ENCODE measurements at places on chromosomes 12 and 14. TPM values are rescaled to one million over a fixed set of nuclear protein-coding genes. Genes with fewer than 3 reads are reported as not detected.

DNA sequence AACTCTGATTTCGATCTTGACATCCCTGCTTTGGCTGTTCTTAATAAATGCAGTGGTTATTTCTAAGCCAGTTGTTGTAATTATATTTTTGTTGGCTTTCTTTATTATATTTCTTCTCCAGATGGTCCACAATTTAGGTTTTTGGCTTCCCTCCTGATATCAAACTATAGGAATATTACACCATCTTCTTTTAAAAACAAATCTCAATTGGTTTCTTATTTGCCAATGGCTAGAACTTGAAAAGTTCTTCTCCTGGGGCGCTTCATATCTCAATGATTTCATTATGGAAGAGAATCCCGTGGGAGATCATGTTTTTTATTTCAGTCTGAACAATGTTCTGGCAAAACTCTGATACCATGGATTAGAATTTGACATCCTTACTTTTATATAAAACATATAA, 292.3 kb downstream of the FLRT2 start:
- H3K4me1 ChIP-seq = no peaks in the 10 kb centered on the region
- H3K4me3 ChIP-seq = no peak overlapping the region
- DNase-seq = no peak
- no peaks in the 10 kb centered on the region for H3K36me3 ChIP-seq
- H3K27me3 ChIP-seq = no peaks in the 10 kb centered on the region

Gene EML5
- total RNA-seq = 1.0 TPM

- H3K4me3 ChIP-seq = no peak overlapping the region
- no peak overlapping the region for H3K27ac ChIP-seq
- peaks cover 7% of the 10 kb centered on the region for H3K4me1 ChIP-seq
- no peaks in the 10 kb centered on the region for H3K36me3 ChIP-seq
- no peaks in the 10 kb centered on the region for H3K27me3 ChIP-seq
Measured at GRCh38 chr12:1984759-1985158, 19.5 kb downstream of the DCP1B start.

Gene SAMD15
- 0.76 TPM for total RNA-seq

DNA sequence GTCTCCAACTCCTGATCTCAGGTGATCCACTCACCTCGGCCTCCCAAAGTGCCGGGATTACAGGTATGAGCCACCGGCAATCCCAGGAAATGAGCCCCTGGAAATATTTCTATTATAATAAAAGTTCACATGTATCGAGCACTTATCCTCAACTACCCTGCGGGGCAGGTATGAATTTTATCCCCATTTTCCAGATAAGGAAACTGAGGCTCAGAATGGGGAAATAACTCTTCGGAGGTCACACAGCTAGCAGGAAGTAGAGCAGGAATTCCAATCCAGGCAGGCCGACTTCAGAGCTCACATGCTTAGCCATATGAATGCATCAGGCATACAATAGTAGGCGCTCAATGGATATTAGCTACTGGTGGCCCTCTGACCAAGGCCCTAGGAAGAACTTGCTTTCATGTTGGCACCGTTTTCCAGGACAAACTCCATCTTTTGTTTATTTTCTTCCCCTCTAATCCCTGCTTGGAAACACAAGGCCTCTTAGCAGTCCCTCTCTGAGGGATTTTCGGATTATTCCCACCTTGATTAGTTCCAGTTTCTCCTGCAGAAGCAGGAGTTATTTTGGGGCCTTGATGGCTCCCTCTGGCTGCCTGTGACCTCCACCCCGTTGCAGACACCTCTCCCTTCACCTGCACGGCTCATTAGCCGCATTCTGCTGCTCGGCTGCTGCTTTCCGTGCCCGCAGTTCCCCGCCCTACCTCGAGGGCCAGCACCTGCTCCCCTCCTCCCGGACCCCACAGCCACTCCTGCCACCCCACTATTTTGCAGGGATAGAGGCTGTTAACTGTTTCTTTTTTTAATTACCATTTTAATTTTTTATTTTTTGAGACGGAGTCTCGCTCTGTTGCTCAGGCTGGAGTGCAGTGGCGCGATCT, 18.7 kb upstream of the POP5 start:
- DNase-seq = peak; percentile 58
- H3K4me3 ChIP-seq = no peak overlapping the region
- H3K27ac ChIP-seq = no peak overlapping the region
- no peaks in the 10 kb centered on the region for H3K4me1 ChIP-seq

- no peaks in the 10 kb centered on the region for H3K27me3 ChIP-seq
- H3K4me1 ChIP-seq = 0 out of 2 replicates have a peak, but pooled peaks cover 4% of the 10 kb centered on the region
- no peaks in the 10 kb centered on the region for H3K36me3 ChIP-seq
- H3K27ac ChIP-seq = no peak overlapping the region
- no peak overlapping the region for H3K4me3 ChIP-seq
Measured at GRCh38 chr14:47626151-47627035, 49.0 kb downstream of the MDGA2 start.

Gene OR4Q3
- total RNA-seq = not detected

GRCh38 chr12:116123451-116124258, 153.8 kb downstream of the MED13L start:
- peaks cover 61% of the 10 kb centered on the region for H3K4me1 ChIP-seq
- DNase-seq = no peak
- H3K27ac ChIP-seq = no peak overlapping the region
- H3K27me3 ChIP-seq = no peaks in the 10 kb centered on the region

GRCh38 chr14:98721061-98721460, 550.9 kb downstream of the BCL11B start:
- no peak overlapping the region for H3K27ac ChIP-seq
- no peaks in the 10 kb centered on the region for H3K36me3 ChIP-seq
- no peaks in the 10 kb centered on the region for H3K27me3 ChIP-seq
- DNase-seq = no peak

DNA sequence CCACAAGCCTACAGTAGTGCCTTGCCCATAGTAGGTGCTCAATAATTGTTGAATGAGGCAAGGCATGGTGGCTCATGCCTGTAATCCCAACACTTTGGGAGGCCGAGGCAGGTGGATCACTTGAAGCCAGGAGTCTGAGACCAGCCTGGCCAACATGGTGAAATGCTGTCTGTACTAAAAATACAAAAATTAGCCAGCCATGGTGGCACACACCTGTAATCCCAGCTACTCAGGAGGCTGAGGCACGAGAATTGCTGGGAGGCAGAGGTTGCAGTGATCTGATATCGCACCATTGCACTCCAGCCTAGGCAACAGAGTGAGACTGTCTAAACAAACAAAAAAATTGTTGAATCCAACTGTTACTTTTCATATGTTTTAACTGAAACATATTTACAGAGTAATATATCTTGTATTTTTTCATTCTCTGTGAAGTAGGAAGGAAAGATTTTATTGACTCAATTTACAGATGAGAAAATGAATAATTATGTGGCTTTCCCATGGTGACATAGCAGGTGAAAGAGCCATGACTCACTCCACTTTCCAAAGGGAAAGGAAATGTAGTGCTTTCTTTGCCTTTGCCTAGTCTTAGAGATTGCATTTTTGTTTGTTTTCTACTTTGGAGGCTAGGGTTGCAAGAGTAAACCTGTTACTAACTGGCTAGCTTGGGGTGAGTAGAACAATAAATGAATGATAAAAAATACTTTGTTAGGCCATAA, 95.4 kb upstream of the SLC38A4 start:
- H3K27ac ChIP-seq = no peak overlapping the region
- no peaks in the 10 kb centered on the region for H3K4me1 ChIP-seq
- H3K27me3 ChIP-seq = no peaks in the 10 kb centered on the region
- H3K36me3 ChIP-seq = no peaks in the 10 kb centered on the region
- no peak for DNase-seq

DNA sequence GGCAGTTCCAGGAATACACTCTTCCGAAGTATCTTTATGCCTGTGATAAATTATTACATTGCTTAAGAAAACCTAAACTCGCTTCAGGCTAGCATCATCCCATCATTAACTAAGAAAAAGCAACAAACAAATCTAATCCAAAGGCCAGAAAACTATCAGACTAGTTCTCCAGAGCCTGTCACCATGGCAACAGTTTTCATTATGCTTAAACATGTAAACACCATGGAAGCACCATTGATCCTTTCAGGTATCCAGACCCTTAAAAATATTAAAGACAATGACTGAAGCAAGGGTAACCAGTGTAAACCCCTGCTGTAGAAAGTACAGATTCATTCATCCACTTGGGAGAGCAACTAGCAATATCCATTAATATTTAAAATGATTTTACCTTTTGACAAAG, 9.8 kb downstream of the DAD1 start:
- H3K27ac ChIP-seq = no peak overlapping the region
- DNase-seq = peak; percentile 43
- H3K4me1 ChIP-seq = no peaks in the 10 kb centered on the region
- H3K36me3 ChIP-seq = peaks cover 4% of the 10 kb centered on the region

DNA sequence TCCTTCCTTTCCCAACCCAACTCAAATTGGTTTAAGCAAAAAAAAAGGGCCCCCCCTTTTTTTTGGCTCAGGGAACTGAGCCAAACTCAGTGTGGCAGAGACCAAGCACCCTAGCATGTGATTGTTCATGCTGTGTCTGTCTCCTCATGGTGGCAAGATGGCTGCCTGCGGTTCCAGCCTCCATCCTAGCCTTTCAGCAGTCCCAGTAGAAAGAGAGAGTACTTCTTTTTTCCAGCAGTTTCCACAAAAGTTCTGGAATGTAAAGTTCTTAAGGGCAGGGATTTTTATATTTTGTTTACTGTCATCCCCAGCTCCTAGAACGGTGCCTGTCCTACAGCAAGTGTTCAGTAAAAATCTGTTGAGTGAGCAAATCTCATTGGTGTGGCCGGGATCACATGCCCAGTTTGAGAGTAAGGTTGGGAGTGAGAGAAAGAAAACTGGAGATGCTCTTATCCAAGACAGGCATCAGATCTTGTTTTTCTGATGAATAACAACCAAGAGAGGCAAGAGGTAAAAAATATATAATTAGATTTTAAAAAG, 22.4 kb downstream of the CHST11 start:
- no peak overlapping the region for H3K27ac ChIP-seq
- H3K36me3 ChIP-seq = no peaks in the 10 kb centered on the region
- H3K27me3 ChIP-seq = no peaks in the 10 kb centered on the region
- no peaks in the 10 kb centered on the region for H3K4me1 ChIP-seq
- H3K4me3 ChIP-seq = no peak overlapping the region

- no peaks in the 10 kb centered on the region for H3K4me1 ChIP-seq
- no peak for DNase-seq
- no peak overlapping the region for H3K27ac ChIP-seq
- no peaks in the 10 kb centered on the region for H3K36me3 ChIP-seq
- no peak overlapping the region for H3K4me3 ChIP-seq
Measured at GRCh38 chr12:95805864-95806671, 15.5 kb upstream of the NTN4 start.

DNA sequence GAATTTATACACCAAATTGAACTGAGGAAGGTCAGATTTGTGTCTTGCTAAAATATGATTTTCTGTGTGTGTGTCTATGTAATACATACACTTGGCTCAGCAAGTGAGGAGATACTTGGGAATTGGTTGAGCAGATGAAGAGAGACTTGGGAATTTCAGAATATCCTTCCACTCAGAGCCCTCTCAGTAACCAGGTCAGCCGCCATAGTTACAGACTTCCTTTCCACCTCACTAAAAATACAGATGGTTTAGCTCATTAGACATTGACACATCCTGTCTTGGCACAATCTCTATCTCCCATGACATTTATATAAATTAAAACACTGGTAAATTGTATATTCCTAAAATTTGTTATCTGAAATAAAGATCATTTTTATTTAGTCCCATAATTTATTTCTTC, 15.9 kb downstream of the PIK3C2G start:
- H3K4me3 ChIP-seq = no peak overlapping the region
- no peaks in the 10 kb centered on the region for H3K27me3 ChIP-seq
- no peak for DNase-seq
- H3K27ac ChIP-seq = no peak overlapping the region
- H3K4me1 ChIP-seq = 0 out of 2 replicates have a peak, but pooled peaks cover 8% of the 10 kb centered on the region

GRCh38 chr12:22576473-22576872, 32.1 kb upstream of the C2CD5 start:
- no peaks in the 10 kb centered on the region for H3K36me3 ChIP-seq
- no peak for DNase-seq
- H3K4me3 ChIP-seq = no peak overlapping the region
- no peaks in the 10 kb centered on the region for H3K4me1 ChIP-seq
- no peak overlapping the region for H3K27ac ChIP-seq

DNA sequence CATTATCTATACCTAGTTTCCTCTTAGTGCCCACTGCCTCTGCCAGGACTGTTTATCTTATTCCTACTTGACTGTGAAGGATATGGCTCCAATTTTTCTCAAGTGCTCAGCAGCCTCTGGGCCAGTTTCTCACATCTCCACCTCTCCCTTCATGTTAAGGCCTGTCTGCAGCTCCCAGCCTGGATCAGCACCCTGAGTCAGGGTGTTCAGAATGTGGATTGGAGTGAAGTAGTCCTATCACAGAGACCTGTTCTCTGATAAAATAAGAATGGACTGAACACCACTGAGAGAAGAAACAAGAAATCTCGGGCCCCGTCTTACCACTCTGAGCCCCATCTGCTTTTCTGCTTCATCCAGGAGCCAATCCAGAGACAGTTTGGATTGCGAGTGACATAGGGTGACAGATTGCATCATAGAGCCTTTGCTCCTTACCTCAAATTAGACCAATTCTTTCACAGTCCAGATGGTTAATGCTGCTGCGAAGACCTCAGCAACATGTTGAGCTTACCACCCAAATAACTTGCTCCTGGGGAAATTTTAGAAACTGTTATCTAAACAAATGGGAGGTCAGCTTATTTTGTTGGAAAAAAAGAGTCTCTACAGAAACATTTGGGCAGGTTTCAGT, 473.1 kb downstream of the PDZRN4 start:
- H3K4me1 ChIP-seq = no peaks in the 10 kb centered on the region
- no peak overlapping the region for H3K27ac ChIP-seq
- no peak for DNase-seq
- H3K27me3 ChIP-seq = no peaks in the 10 kb centered on the region

DNA sequence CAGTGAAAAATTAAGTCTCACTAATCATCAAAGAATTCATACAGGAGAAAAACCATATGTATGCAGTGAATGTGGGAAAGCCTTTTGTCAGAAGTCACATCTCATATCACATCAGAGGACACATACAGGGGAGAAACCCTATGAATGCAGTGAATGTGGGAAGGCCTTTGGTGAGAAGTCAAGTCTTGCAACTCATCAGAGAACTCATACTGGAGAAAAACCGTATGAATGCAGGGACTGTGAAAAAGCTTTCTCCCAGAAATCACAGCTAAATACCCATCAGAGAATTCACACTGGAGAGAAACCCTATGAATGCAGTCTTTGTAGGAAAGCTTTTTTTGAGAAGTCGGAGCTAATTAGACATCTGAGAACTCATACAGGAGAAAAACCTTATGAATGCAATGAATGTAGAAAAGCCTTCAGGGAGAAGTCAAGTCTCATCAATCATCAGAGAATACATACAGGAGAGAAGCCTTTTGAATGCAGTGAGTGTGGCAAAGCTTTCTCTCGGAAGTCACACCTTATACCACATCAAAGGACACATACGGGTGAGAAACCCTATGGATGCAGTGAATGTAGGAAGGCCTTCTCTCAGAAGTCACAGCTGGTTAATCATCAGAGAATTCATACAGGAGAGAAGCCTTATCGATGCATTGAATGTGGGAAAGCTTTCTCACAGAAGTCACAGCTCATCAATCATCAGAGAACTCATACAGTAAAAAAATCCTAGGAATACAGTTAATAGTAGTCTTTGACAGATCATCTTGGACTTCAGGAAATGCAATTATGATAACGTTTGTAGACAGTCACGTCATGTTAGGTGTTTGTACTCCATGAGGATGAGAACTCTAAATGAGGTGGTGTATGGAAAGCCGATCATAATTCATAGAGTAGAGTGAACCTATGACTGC, 21.1 kb downstream of the ZNF84 start:
- no peaks in the 10 kb centered on the region for H3K27me3 ChIP-seq
- peaks cover 80% of the 10 kb centered on the region for H3K36me3 ChIP-seq
- DNase-seq = peak; percentile 8
- no peaks in the 10 kb centered on the region for H3K4me1 ChIP-seq

Gene RNF212B
- total RNA-seq = not detected

All from GM23338 (cell line).